ENCODE measurements at places on chromosomes 5 and 9.

GRCh38 chr5:167952278-167952995 lies 339.0 kb upstream of the WWC1 start:
- no peak for DNase-seq

GRCh38 chr5:73030995-73031394 lies 75.2 kb downstream of the FCHO2 start:
- DNase-seq, result no peak

GRCh38 chr9:89526667-89527066 lies 28.8 kb upstream of the SEMA4D start:
- DNase-seq, result no peak

DNA sequence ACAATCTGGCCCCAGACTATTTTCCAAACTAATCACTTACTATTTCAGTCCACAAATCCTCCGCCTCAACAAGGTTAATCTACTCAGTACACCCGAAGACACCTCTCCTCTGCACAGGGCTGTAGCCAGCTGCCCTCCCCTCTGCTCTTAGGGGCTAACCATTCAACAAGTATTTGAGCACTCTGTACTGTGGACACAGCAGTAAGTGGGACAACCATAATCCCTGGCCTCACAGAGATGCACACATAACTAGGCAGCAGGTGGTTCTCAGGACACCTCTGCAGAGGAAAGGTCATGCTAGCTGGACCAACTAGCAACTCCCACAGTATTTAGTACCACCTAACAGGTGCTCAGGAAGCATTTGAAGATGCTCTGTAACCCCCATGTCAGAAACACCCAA lies 5.5 kb downstream of the CAMSAP1 start:
- DNase-seq, result no peak

GRCh38 chr5:86689103-86689729 lies 71.5 kb downstream of the COX7C start:
- no peak for DNase-seq

- no peak for DNase-seq
Observed at GRCh38 chr5:171714851-171715250, 70.8 kb upstream of the SMIM23 start.

All from stimulated activated CD8-positive, alpha-beta memory T cell treated with anti-CD3 and anti-CD28 coated beads, Interleukin-4, amount 100 ng/mL, for 1 hour (primary cell).